ENCODE measurements at places on chromosomes 7 and 10.

DNA sequence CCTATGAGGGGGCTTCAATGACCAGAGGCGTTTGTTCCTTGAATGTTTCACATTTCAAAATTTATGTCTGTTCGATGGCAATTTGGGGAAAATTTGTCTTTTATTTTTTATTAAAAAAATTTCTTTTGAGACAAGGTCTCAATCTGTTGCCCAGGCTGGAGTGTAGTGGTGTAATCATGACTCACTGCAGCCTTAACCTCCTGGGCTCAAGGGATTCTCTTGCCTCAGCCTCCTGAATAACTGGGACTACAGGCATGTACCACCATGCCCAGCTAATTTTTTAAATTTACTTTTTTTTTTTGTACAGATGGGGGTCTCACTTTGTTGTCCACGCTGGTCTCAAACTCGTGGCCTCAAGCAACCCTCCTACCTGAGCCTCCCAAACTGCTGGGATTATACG lies 39.7 kb downstream of the OTUD1 start:
- no peak for DNase-seq

- DNase-seq, result no peak
Measured at GRCh38 chr10:17747883-17748550, 4.0 kb upstream of the TMEM236 start.

GRCh38 chr10:62972103-62972502 lies 155.9 kb upstream of the EGR2 start:
- DNase-seq, result no peak

DNA sequence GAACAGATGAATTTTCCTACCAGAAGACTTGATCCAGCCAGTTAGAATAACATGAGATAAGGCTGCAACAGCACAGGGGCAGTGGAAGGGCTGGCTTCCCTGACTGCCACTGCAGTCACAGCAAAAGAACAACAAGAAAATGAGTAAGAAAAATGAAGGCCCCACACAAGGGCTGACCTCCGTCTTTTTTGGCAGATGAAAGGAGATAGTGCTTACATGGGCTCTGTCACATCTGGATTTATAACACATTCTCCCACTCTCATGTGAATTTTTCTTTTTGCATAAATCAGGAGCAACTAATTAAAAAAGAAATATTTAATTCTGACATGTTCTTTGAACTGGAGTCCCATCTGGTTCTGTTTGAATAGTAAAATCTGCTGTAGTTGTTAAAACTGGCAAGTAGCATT lies 99.6 kb downstream of the NRP1 start:
- DNase-seq, result no peak

- no peak for DNase-seq
Measured at GRCh38 chr7:148367731-148368475, 222.7 kb upstream of the C7orf33 start.

DNA sequence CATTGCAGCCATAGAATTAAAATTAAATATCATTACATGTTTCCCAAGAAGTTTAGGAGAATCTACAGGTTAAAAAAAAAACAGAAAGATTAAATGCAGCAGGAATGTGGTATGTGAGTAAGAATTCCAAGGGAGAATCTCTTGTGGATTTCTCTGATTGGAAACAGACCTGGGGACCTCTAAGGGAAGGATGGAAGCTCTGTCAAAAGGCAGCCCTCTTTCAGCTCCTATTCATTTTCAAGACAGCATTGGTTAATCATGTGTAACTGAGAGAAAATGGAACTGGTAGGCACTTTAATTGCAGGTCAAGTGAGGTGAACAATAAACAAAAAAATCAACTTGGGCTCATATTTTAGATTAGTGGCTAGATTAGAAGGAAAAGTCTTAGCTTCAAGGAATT lies 81.4 kb upstream of the MTPN start:
- no peak for DNase-seq

DNA sequence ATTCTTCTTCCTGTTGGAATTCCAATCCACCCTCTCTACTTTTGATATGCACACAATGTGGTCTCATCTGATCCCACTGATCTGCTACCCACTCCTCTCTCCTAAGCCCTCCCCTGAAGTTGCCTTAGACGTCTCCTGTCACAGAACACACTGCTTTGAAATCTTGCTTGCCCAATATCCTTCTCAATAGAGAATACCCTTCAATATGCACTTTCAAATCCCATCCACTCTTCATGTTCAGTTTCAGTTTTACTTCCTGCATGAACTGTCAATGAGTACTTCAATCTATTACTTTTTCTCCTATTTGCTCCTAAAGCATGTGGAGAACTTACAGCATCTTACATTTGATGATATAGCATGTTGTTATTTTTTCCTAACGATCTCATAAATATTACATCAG lies 93.5 kb downstream of the UPF2 start:
- no peak for DNase-seq

- no peak for DNase-seq
Measured at GRCh38 chr10:108515821-108516220, 1351.3 kb upstream of the SORCS1 start.

DNA sequence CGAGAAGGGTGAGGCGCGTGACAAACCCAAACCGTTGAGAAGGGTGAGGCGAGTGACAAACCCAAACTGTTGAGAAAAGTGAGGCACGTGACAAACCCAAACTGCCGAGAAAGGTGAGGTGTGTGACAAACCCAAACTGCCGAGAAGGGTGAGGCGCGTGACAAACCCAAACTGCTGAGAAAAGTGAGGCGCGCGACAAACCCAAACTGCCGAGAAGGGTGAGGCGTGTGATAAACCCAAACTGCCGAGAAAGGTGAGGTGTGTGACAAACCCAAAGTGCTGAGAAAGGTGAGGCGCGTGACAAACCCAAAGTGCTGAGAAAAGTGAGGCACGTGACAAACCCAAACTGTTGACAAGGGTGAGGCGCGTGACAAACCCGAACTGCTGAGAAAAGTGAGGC lies 25.0 kb downstream of the ESYT2 start:
- no peak for DNase-seq

GRCh38 chr7:127962589-127963361 lies 68.5 kb downstream of the LRRC4 start:
- no peak for DNase-seq

- no peak for DNase-seq
Measured at GRCh38 chr10:94036766-94037033, 43.0 kb downstream of the PLCE1 start.

GRCh38 chr7:2701424-2701823 lies 13.4 kb downstream of the AMZ1 start:
- DNase-seq, result no peak
